HepG2 (cell line): ENCODE measurements at places on chromosomes 12 and 14. TPM values are rescaled to one million over a fixed set of nuclear protein-coding genes. Genes with fewer than 3 reads are reported as not detected.

C12orf50 gene
- not detected in 2 replicates for total RNA-seq

- no peak for DNase-seq
- no peaks in the 10 kb centered on the region for H3K36me3 ChIP-seq
- no peaks in the 10 kb centered on the region for H3K27me3 ChIP-seq
- no peak overlapping the region for H3K27ac ChIP-seq
Observed at GRCh38 chr12:47316609-47317049, 236.9 kb upstream of the AMIGO2 start.

DNA sequence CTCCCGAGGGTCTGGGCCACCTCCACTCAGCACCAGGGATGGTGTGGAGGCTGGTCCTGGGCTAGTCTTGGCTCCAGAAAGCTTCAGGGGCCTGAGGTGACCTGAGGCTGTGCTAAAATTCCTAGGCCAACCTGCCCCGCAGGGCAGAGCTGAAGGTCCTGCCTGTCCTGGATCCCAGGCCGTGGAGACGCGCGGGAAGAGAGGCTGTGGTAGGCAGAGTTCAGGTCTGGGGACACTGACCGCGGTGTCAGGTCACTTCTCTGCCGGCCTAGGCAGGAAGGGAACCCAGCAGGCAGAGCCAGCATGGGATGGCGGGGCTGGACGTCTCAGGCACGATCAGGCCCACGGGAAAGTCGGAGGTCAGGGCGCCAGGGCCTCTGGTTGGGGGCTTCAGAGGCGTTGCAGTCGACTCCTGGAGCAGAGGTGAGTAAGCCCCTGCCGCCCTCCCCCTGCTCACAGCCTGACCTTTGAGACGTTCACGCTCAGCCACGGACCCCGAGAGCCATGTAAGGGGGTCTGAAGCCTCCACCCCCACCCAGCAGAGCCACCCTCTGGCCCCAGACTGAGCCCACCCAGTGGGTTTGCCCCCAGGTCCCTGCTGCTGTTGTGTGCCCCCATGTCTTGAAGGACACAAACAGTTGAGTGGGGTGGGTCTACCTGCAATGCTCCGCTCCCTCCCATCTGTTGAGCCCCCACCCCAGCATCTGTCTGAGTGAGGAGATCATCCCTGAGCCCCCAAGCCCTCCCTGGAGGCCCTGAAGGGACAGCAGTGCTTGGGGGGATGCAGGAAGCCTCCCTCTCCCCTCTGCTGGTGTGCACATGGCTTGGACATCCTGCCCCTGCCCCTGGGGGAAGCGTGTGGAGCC, 142.7 kb downstream of the KIF26A start:
- no peaks in the 10 kb centered on the region for H3K36me3 ChIP-seq
- no peak overlapping the region for H3K4me3 ChIP-seq
- H3K27ac ChIP-seq: no peak overlapping the region
- no peaks in the 10 kb centered on the region for H3K4me1 ChIP-seq
- H3K27me3 ChIP-seq: peaks cover 6% of the 10 kb centered on the region; the same call in 1 of the 2 replicates

GRCh38 chr12:70948976-70949336, 28.4 kb upstream of the PTPRR start:
- DNase-seq: no peak
- no peaks in the 10 kb centered on the region for H3K4me1 ChIP-seq
- no peaks in the 10 kb centered on the region for H3K36me3 ChIP-seq

GRCh38 chr14:69643430-69644200, 32.2 kb downstream of the SUSD6 start:
- H3K27ac ChIP-seq: no peak overlapping the region
- no peaks in the 10 kb centered on the region for H3K36me3 ChIP-seq
- H3K4me1 ChIP-seq: peaks cover 46% of the 10 kb centered on the region
- no peak overlapping the region for H3K4me3 ChIP-seq
